Stimulated activated CD4-positive, alpha-beta T cell treated with anti-CD3 and anti-CD28 coated beads, Interleukin-15, amount 100 ng/mL, for 48 hours (primary cell): ENCODE measurements at places on chromosomes 7 and 10.

GRCh38 chr10:101922846-101923245 lies 79.2 kb upstream of the KCNIP2 start:
- DNase-seq = no peak

DNA sequence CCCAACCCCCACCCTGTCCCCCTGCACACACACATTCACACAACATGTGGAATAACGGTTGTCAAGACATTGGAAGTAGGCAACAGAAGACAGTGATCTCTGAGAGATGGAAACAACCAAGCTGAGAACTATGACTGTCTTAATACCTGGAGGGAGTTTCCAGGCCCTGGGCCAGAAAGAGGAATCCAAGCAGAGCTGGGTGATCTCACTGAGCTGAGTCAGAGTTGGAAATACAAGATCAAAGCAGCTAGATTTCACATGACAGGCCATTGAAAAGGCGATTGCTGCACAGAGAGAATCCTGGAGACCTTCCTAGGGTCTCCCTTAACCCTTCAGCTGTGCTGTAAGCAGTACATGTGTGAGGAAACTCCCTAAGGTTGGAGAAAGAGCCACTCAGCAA lies 165.8 kb upstream of the PRSS1 start:
- DNase-seq = no peak

GRCh38 chr7:157712666-157713235 lies 375.9 kb downstream of the DNAJB6 start:
- no peak for DNase-seq

- no peak for DNase-seq
Observed at GRCh38 chr10:3192856-3193635, 20.5 kb upstream of the PITRM1 start.

GRCh38 chr7:97011536-97012364 lies 6.4 kb downstream of the DLX6 start:
- no peak for DNase-seq

- DNase-seq = no peak
Observed at GRCh38 chr10:89944138-89944537, 242.7 kb downstream of the KIF20B start.

- no peak for DNase-seq
Observed at GRCh38 chr7:115911465-115911864, 119.1 kb downstream of the TFEC start.
